8988T (cell line): ENCODE measurements at places on chromosomes 13 and 19.

GRCh38 chr13:109922518-109922917, 136.1 kb upstream of the IRS2 start:
- no peak for DNase-seq

DNA sequence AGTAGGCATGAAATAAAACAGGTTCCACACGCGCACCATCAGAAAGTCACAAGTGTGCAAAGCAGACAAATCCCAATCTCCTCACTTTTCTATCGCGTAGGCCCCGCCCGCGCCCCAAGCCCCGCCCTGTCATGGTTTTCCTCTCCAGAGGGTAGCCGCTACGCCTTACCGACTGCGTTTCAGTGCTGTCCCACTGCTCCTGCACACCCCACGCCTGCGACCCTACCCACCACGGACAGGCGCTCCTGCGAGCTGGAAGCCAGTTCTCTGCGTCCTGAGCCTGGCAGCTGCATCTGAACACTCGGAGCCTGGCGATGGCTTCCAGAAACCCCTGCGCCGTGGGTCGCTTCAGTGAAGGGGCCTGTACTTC, 379 bp upstream of the ZNF470 start:
- DNase-seq = peak; percentile 13

GRCh38 chr13:100234524-100235136, 145.7 kb downstream of the PCCA start:
- DNase-seq = no peak

GRCh38 chr13:48233889-48234488, 983 bp downstream of the ITM2B start:
- no peak for DNase-seq

DNA sequence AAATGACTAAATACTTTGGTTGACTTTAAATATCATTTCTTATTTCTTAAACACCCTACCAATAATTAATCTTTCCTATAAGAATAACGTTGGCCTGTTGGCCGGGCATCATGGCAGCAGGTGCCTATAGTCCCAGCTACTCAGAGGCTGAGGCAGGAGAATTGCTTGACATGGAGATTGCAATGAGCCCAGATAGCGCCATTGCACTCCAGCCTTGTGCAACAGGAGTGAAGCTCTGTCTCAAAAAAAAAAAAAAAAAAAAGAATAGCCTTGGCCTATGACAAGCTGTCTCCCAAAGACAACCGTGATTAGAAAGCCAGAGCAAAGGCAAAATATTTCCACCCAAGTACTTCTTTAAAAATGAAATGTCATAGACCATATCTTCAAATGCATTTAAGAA, 24.5 kb upstream of the KCTD4 start:
- DNase-seq = no peak

DNA sequence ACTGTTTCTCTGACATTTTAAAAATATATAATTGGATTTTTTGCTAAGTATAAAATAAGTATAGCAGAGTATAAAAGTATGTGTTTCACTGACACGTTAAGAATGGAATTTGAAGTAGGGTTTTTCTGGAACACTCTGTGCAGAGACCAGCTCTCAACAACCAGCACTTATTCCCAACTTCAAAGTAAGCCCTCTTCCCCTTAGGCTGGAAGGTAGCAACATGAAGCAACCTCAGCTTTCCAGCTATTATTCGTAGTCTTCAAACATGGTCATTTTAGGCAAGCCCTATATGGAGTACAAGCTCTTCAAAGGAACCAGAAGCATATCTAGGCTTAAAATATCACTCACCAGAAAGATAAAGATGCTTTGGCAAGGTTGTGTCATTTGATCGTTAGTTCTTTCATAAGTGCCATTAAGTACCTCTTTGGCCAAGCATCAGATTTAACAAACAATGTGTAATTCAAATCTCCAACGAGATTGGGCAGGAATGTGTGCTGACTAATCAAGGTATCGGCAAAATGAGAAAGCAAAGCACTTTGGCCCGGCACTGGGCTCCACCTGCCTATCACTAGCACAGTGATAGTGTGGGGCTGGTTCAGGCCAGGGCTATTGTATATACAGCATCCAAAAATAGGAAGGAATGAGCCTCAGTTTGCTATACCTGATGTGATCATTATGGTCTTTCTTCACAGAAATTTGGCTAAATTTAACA, 95.9 kb upstream of the FREM2 start:
- DNase-seq = no peak

DNA sequence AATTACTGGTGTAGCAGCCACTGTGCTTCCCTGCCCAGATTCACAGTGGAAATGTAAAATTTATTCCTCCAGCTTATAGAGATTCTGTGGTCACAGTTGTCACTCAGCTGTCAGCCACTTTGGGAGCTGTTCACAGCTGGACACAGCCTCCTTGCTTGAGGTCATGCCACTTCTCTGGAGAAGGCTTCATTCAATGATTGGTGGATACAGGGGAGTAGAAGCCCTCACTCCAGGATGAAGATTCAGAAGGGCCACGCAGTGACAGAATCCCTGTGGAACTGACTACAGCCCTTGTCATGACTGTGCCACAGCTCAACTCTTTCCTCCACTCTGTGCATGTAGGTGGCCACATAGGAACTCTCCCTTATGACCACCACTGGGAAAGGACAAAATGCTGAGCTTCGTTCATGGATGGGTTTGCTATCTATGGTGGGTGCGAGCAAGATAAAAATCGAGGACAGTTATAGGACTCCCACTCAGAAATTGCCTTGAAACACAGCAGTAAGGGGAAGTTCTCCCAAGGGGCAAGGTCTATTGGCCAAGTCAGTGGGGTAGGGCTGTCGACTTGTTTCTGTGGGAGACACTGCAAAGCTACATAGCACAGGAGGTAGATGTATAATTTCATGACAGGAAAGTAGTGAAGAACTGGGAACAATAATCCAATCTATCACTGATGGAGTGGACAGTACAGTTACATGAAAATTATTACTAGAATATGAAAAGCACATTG, 98.7 kb downstream of the CCNA1 start:
- no peak for DNase-seq

- no peak for DNase-seq
Observed at GRCh38 chr19:13942023-13942684, 3.9 kb upstream of the PODNL1 start.

DNA sequence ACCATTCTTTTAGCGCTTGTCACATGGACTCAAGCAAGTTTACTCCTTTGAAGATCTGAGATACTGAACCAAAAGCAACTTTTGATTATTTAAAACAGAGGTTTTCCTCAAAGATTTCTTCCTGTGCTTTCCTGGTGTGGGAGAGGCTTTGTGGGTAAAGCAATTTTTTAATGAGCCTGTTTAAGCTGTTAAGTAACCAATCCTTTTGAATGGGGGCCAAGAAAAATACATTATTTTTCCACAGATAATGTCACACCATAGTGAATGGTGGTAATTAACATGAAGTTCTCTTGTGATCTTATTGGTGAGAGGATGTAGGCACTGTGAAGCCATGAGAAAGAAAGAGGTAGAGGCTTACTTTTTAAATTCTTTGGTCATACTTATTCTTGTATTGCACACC, 55.8 kb upstream of the OBI1 start:
- no peak for DNase-seq

DNA sequence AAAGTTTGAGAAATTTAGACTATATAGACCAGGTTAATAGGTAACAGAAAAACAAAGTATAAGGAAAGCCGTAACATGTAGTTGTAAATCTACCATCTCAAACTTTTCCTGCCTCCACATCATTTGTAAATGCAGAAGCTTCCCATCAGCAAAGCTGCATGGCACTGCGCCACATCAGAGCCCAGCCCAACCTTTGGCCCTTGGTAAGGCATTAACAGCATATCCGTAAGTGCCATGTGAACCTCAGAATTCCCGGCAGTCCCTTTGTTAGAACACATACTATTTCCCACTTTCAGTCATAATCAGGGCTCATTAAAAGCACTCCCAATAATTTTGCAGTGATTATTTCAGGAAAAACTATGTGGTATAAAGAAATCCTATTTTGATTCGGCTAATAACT, 51.6 kb downstream of the MPHOSPH8 start:
- no peak for DNase-seq

DNA sequence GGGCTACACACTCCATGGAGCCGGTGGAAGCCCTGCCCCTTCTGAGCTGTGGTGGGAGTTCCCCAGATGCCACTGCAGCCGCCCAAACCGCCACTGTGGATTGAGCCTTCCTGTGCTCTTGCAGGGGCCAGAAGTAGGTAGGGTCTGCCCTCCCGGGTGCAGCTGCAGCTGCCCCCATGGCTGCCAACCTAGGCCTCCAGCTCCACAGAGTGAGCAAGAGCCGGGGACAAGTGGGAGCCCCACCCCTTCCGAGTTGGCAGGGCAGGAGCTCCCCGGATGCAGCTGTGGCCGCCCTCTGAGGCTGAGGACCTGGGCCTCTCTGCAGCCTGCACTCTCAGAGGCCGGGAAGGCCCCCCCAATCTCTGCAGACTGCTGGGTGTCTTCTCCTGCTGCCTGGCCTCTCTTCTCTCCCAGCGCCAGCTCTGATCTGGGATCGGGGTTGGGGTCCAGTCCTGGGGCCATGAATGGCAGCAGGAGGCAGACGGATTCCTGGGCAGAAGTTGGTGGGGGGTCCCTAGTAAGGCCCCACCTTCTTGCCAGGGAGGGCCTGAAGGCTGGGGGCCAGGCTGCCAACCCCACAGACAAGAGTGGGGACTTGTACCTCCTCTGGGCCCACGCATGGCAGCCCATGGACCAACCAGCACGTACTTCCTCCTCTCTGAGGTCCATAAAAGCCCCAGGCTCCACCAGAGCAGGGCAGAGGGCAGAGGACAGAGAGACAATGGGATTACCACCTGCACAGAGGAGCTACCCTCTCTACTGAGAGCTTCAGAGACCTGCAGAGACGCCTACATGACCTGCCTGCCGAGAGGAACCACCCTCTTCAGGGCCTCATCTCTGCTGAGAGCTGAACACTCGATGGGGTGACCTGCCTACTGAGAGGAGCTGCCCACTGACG, 28.9 kb downstream of the AP2S1 start:
- DNase-seq = no peak

DNA sequence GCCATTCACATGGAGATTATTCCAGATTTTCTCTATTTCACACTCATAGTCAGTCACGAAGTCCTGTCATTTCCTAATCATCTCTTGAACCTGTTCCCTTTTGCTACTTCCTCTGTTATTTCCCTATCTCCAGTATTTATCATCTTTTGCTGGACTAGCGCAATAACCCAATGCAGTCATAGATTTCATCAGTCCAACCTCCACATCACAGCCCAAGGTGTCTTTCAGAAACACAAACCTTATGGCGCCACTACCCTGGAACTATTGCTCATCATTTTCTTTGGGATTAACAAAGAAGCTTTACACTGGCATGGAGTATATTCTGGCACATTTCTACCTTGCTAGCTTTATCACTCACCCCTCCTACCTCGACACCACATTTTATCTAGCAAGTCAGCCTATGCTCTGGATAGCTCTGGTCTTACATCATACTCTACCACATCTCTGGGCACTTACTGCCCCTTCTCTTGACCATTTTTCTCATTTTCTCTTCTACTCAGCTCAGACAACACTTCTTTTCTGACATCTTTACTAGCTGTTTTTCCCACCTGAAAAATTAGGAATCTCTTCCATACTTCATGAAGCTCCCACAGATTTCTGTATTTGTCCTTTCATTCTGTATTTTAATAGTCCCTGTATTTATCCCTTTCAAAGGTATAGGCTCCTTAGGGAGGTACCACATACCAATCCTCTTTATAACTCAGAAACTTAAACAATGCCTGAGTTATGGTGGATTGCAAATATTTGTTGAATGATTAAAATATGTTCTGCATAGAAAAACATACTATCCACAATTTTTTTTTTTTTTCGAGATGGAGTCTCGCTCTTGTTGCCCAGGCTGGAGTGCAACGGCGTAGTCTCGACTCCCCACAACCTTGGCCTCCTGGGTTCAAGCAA, 534.7 kb downstream of the KLF12 start:
- no peak for DNase-seq

DNA sequence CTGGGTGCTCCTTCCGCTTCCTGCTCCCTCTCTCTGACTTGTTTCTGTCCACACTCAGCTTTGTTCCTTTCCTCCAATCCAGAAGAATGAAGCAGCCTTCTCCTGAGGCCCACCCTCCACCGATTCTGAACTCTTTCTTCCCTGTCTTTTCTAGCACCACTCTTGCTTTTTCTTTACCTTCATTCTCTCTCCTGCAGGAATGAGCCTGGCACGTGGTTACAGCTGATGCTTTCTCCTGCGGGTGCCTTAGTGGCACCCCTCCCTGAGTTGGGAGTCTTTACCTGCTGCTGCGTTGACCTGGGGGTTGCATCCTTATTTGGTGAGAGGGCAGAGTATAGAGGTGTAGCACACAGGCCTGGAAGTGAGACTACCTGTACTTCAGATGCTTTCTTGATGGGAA, 6.2 kb downstream of the UBAC2 start:
- no peak for DNase-seq

DNA sequence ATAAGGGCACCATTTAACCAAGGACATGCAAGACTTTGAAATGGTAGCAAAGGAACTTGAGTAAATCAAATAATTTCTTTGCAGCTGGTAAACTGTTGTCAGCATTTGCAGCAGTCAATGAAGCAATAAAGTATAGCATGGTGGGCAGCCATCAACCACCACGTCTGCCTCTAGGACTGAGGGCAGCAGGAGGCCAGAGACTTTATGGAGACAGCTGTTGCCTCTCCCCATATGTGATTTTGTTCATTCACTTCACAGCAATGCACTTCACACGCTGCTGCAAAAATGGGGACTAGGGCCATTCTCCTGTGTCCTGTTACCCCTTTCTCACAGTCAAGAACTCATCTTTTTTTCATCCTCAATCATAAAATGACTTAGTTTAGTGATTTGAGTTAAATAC, 51.3 kb upstream of the PCDH9 start:
- DNase-seq = no peak

GRCh38 chr13:32938907-32939306, 77.3 kb upstream of the KL start:
- DNase-seq = no peak

GRCh38 chr19:19224852-19225494, 13.2 kb downstream of the NCAN start:
- peak; percentile 98 for DNase-seq
